ENCODE measurements at places on chromosomes 5 and 9.

DNA sequence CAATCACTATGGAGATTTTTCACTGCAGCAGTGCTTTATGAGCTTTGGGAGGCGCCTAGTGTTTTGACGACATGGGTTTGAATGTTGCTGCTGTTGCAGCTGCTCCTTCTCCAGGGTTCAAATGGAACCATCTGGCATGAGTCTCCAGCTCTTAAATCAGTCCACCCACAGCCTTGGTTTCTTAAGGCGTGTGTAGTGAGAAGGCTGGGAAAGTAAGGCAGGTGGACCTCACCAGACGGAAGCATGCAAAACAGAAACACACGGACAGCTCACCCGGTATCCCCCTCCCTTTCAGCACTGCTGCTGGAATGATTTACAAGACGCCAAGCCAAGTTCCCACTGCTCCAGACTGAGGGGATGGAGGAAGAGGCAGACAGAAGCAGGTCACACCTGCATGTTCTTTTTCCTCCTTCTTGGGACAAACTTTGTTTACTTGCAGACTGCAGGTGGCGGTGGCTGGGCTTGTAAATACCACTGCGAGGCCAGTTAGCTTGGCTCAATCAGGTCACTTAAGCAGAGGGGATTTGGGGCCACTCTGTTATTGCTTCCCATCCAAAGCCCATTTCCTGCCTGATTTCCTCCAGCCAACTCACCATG is 47.4 kb downstream of the ADAM19 start:
- DNase-seq: no peak

DNA sequence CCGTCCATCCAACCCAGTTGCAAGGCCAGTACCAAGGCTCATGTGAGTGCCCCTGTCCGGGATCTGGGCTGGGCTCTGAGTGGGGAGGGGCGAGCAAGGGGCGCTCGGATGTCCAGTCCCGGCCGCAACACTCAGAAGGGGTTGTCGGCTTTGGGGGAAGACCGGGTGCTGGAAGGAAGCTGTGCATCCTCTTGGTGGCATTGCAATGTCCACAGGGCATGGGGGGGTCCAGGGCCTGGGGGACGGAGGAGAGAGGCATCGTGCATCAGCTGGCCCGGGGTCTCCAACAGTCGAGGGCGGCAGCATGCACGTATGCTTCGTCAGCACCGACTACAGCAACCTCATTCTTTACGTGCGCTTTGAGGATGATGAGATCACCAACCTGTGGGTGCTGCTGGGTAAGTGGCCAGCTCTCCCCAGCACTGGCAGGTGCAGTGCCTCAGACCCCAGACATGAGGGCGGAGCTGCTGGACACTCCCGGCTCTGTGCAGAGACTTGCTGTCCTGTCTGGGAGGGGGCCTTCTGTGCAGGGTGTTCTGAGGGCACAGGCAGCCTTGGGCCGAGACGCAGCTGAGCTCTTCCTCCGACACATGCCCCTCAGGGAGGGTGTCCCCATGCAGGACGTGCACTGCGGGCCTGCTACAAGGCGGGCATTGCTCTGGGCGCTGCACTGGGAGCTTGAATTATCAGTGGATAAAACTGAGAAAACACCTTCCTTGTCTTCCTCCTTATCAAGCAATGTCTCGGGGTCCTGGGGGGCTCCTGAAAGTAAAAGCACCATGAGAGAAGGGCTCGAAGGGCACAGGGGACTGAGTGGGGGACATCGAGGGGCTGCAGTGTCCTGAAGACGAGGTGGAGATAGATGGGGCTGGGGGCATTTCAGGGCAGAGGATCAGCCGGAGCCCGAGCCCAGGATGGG is 22.5 kb downstream of the GLT6D1 start:
- DNase-seq: no peak

DNA sequence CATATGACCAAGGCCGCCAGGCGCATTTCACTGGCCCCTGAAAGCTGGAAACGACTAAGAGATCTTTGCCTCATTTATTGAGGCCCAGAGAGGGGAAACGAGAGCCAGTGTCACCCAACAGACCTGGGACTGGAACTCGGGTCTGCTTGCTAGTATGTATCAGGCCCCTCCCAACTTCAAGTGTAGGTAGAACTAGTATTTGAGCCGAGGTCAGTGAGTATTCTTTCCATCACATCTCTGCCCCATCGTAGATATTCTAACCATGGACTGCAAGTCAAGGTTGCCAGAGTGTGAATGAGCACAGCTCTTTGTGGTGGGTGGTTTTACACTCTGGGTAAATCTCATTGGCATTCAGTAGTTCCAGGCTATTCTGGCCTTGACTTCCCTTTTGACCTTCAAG is 42.2 kb downstream of the GPR107 start:
- no peak for DNase-seq

GRCh38 chr9:98075332-98075805 is 18.8 kb downstream of the NANS start:
- DNase-seq: no peak

DNA sequence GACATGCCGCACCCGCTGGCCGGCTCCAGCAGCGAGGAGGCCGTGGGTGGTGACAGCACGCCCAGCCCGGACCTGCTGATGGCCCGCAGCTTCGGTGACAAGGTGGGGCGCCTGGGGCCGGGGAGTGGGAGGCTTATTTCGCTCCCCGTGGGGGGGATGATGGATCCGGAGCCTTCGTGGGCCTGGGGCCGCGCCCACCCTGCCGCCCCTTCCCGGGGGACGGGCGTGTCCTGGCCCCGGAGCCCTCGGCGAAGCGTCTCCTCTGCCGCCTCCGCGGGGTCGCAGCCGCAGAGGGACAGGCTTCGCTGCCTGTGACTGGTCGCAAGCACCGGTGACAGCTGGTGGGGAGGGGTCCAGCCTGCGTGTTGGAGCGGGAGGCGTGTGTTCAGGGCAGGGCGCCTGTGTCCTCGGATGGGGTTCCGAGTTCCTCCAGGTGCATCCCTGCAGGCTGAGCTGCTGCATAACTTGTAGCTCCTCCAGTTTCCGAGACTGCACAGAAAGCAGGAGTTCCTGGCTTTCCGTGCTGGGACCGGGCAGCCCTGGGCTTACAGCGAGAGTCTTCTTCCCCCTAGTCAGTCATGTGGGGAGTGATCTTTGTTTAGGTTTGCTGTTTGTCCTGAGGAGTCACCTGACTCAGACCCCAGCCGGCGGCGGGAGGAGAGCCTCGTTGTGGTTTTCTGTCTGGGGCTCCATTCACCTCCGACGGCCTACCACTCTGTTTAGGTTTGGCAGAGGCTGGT is 666 bp downstream of the SNX30 start:
- peak; percentile 31 for DNase-seq

GRCh38 chr5:5658226-5658625 is 235.7 kb downstream of the ICE1 start:
- DNase-seq: no peak

GRCh38 chr5:14552017-14552416 is 29.6 kb upstream of the OTULINL start:
- DNase-seq: no peak

- no peak for DNase-seq
Observed at GRCh38 chr5:73136055-73136562, 15.7 kb downstream of the TMEM171 start.

GRCh38 chr5:160427607-160428006 is 6.0 kb downstream of the PTTG1 start:
- DNase-seq: no peak

DNA sequence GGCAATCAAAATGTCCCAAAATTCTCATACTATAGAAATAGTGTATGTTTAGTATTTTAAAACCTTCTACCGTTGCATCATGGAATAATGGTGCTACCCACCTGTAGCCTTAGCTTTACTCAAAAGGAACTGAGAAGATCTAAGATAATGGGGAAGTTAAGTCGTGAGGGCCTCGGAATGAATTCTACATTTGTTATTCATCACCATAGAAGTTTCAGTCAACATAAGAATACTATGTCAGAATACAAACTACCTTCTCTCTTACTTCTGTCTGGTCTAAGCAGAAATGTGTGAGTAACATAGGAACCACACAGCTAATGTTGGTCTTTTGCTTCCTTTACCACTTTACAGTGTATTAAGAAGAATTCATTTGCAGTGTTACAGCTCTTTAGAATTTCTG is 43.2 kb downstream of the RFK start:
- DNase-seq: no peak

- no peak for DNase-seq
Observed at GRCh38 chr5:55319491-55319890, 11.7 kb downstream of the MTREX start.

DNA sequence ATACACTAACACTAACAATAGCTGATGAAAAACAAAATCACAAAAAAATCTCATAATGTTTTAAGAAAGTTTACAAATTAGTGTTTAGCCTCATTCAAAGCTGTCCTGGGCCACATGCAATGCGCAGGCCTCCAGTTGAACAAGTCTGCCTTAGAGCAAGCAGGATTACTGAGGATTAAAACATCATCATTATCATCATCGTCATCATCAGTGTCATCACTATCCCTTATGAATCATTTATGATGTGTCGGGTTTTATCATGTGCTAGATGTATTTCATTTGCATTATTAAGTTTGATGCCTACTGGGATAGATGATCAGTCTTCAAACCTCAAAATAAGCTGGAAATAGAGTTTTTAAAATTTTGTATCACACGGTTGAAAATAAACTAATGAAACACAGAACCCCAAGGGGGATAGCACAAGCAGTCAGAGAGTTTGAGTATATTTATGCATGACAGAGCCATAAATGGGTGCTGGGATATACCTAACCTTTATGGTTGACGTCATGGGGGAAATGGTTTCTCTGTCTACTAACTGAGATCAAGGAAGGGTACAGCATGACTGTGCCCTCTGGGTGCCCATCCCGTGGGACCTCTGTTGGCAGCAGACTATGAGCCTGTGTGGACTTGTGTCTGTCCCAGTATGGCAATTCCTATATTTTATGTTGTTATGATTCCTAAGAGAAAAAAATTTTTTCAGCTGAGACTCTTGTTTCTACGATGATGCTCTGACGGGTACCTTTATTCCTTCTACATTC is 150.3 kb upstream of the ADRA1B start:
- DNase-seq: no peak

DNA sequence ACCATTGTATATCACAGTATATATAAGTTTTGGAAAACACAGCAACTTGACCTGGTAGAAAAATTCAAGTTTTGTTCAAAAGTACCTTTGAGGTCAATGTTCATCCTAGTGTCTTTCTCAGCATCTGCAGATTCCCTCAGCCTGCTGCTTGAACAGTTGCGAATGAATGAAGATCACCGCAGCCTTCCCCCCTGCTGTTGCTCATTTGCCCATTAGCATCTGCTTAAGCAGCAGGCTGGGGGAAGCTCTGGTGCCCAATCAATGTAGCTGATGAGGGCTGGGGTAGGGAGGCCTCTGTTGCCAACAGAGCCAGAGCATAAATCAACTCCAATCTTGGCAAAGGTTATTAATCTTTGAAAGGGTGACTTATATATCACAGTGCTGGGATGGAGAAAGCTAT is 586.5 kb upstream of the PTPRD start:
- no peak for DNase-seq

- DNase-seq: no peak
Observed at GRCh38 chr5:16546732-16547131, 70.1 kb downstream of the RETREG1 start.

- no peak for DNase-seq
Observed at GRCh38 chr5:21665524-21665923, 1187.6 kb downstream of the CDH12 start.

GRCh38 chr5:143046314-143046713 is 276.1 kb downstream of the ARHGAP26 start:
- no peak for DNase-seq

- DNase-seq: no peak
Observed at GRCh38 chr5:37005946-37006540, 129.5 kb downstream of the NIPBL start.

DNA sequence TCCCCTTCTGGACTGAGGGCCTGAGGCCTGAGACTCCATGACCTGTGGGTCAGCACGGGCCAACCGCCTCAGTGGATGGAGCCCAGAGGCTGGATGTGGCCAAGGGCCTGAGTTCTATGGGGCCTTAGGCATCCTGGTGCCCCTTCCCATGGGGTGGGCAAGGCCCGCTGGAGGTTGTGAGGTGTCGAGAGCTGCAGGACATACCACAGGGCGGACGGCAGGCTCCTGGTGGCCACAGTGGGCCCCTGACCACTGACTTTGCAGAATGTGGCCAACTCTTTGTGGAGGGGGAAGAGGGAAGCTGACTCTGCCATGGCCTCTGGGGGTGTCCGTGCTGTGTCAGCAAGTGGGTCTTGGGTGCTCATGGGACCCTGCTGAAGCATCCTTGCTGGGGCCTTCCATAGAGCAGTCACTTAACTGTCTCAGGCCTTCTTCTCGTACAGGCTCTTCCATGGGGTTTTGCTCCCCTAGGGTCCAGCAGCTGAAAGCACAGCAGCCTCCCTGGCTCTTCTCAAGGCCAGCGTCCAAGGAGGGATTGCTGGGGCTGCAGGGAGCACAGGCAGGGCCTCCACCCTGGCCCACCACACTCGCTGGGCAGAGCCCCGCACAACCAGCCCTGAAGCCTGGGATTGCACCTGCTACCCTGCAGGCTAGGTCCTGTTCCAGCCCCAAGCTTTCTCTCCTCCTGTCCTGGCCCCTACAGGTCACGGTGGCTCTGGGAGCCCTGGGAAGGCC is 21.6 kb upstream of the SLC9A3 start:
- DNase-seq: no peak

GRCh38 chr5:7398596-7399280 is 2.8 kb downstream of the ADCY2 start:
- no peak for DNase-seq

GRCh38 chr5:125583321-125584139 is 837.1 kb upstream of the ZNF608 start:
- DNase-seq: no peak

- no peak for DNase-seq
Observed at GRCh38 chr9:83166372-83166771, 103.4 kb upstream of the RASEF start.

- DNase-seq: no peak
Observed at GRCh38 chr5:78830528-78831046, 154.5 kb downstream of the ARSB start.

DNA sequence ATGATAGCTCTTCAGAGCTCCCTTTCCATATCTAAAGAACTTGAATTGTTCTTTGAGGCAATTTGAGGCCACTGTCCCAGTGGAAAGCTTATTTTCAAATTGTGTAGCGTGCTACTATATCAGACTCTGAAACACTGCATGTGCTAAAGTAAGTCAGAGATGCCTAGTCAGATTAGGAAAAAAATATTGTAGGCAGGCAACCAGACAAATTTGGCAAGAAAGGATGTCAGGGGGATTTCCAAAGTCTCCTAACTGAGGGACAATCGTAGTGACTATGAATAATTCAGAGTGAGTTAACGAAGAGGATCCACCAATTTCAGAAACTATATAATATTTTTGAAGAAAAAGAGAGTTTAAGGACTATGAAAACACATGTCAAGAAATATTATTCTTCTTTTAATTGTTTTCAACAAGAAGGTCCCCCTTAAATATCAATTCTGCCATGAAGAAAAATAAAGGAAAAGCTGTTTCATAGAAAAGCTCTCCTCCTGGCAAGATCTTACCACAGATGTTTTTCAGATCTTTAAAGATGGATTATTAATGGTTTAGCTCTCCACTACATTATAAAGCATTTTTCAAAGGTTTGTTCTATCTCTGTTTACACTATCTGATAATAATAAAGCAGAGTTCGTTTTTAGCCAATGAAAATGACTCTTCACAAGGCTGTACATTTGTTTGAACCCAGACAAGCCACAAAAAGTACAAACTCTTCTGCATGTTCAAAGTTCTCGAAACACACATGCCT is 273.5 kb upstream of the PTGER4 start:
- no peak for DNase-seq

GRCh38 chr9:68546596-68547390 is 6.1 kb upstream of the TMEM252 start:
- no peak for DNase-seq
